Stimulated activated CD8-positive, alpha-beta memory T cell treated with anti-CD3 and anti-CD28 coated beads, Interleukin-2, amount 100 ng/mL, for 48 hours (primary cell): ENCODE measurements at places on chromosomes 1 and 21.

DNA sequence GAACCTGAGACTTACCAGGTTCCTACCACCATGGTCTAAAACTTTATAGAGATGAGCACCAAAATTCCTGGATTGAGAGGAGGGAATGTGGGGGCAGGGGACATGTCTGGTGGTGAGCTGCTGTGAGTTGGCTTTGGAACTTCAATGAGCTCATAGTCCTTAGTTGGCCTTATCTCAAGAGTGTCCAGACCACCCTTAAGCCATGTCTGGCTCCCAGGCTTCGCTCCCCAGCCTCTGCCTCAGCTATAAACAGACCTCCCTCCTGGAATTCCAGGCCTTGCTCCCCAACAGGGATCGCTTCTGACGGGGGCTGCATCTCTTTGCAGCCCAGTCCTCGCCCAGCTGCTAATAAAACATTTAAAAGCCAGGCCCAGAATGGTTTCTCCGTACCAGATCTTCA lies 19.5 kb downstream of the ATF3 start:
- DNase-seq = no peak

DNA sequence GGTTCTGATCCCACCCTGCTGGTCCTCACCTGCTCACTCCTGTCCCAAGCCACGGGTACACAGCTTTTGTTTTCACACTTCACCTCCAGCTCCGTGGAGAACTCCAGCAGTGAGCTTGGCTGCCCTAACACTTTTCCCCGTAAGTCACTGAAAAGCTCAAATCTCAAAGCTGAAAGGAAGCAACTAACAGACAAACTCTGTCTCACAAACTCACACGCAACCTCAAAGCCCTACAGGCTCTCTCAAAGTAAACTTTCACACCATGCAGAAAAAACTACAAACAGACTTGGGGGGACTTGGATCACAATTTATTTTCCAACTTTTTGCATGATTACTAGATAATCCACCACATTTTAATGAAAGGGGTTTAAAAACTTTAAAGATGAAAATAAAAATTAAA lies 88.3 kb downstream of the AK5 start:
- DNase-seq = no peak

DNA sequence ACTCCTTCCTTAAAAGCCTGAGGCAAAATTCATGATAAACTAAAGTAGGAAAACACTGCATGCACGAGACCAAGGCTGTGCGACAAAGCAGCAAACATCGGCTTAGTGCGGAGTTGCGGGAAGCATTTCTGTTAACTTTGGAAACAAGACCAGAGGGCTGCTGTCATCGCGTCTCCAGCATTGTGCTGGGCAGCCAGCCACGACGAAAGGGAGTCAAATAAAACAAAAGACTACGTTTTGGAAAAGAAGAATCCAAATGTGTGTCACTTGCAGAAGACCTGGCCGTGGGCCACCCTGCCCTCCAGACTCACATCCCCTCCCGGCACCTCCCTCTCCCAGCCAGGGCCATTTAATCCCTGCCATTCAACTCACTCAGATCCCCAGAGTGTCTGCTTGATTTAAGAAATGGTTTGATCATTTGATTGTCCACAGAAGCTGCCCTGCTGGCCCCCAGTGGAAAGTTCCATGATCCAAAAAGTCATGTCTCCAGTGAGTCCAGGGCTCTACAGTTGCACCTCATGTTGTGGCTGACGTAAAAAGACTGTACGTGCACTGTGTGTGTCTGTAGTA lies 2.4 kb upstream of the KRTAP10-11 start:
- DNase-seq = no peak

DNA sequence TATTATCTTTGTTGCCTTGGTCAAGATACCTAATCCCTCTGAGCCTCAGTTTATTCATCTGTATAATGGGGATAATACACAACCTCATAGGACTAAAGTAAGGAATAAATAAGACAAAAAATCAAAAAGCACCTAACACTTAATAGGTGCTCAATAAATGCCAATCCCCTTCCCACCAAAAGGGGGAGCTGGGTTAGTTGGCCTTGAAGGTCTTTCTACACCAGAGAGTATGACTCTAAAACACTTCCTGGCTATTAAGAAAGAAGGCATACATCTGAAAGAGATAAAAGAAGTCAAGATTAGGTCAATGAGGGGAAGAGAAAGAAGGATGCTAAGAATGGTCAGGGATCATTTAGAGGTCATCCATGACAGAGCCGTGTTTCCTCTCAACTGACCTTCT lies 11.1 kb downstream of the VSIG8 start:
- DNase-seq = no peak

DNA sequence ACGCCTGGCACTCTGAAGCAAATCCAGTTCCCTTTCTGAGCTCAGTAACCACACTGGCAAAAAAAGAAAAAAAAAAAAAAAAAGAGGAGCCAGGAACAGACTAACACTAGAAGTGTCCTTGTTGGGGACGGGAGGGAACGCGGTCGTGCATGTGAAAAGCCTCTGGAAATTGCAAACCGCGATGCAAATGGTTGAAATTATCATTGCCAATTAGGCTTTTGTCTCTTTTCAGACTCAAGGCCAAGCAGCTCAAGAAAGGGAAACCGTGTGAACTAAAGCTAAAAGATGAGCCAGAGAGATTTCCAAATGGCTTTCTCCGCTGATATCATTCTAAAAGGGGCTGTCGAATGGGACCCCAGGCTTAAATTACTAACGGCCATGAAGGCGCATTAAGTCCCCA lies 13.5 kb downstream of the TRABD2B start:
- DNase-seq = no peak

GRCh38 chr21:21003701-21004100 lies 5.5 kb downstream of the NCAM2 start:
- DNase-seq = no peak

DNA sequence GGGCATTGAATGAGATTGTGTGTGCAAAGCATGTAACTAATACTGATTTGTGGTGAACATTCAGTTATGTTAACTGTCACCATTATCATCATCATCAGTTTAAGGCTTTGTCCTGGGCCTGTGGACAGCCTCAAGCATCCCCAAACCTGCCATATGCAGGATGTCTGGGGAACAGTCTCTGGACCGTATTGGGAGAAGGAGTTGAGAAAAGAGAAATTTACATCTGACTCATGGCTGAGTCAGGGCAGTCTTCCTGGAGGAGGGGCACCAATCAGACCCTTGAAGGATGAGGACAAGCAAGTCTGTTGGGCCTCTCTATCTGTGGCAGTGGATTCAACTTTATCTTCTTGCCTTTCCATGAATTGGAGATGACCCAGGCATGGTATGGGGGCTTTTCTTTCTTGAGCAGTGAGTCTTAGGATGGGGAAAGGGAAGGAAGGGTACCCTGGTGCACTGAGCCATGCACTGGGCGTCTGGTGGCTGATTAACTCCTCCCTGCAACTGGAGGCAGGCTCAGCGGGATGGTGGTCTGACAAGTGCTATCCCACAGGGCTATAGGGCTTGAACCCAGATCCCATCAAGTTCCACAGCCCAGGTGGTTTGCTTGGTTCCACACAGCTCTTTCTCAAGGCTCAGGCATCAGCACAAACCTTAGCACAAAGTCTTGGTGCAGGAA lies 2.9 kb downstream of the PADI3 start:
- no peak for DNase-seq

DNA sequence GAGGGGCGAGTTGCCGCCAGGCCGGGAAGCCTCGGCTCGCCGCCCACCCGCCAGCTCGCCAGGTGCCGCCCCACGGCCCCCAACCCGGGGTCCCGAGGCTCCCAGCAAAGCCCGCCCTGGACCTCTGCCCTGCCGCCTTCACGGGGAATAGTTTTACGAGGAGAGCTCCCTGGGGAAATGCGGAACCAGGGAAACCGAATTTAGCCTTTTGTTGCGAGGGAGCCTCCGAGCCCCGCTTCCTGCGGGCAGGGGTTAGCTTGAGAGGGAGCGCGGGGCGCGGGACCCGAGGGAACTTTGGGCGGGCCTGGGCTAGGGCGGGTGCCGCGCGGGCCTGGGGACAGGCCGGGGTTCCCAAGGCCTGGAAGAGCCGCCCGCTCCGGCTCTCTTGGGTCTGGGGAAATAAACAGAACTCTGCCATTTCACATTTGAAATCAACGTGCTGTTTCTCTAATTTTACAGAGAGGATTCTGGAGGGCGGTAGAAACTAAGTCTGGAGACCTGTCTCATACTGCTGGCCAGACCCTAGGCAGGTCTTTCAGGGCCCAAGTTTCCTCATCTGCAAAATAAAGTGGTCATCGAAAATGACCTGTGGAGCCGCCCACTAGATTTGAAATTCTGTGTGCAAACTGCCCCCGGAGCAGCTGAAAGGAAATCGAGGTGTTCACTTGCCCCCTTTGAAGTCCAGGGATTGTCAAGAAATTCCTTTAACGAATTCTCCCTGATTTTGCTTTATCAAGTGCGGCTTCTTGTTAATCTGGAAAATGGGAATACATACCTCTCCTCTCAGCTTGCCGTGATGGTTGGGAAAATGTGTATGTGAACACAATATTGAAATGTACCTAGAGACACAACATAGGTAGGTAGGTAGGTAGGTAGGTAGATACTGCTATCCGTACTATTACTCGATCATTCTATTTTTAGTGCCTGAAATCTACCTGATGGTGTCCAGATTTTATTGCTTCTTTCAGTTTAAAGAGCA lies 749 bp upstream of the GLUL start:
- no peak for DNase-seq

DNA sequence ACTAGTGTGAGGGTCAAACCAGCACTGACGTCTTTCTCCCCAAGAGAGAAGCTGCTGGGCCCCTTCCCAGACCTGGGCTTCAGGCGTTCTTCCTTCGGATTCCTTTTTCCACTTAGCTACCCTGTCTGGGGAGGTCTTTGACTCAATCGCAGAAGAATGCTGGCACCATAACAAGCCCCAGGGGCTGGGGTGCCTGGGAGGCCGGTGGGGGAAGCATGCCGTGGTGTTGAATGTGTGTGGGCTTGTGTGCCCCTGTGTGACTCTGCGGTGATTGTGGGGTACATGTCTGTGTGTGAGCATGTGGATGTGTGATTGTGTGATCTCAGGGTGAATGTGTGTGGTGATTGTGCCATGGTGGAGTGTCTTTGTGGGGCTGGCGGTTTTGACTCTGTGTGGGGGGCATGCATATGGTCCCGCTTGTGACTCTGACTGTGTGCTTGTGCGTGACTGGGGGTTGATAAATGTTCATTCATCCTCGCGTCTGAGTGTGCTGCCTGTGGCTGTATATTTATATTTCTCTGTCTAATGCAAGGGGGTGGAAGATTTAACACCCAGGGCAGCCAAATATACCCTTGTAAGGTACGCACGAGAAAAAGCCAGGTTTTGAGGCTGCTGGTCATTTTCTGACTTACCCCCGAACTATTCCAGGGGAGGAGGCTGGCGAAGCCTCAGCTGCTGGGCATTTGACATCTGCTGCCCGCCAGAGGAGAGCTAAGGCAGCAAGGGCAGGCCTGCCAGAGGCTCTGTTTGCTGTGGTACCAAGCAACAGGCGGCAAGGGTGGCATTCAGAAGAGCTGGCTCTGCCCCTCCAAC lies 1.1 kb upstream of the SYNC start:
- no peak for DNase-seq

DNA sequence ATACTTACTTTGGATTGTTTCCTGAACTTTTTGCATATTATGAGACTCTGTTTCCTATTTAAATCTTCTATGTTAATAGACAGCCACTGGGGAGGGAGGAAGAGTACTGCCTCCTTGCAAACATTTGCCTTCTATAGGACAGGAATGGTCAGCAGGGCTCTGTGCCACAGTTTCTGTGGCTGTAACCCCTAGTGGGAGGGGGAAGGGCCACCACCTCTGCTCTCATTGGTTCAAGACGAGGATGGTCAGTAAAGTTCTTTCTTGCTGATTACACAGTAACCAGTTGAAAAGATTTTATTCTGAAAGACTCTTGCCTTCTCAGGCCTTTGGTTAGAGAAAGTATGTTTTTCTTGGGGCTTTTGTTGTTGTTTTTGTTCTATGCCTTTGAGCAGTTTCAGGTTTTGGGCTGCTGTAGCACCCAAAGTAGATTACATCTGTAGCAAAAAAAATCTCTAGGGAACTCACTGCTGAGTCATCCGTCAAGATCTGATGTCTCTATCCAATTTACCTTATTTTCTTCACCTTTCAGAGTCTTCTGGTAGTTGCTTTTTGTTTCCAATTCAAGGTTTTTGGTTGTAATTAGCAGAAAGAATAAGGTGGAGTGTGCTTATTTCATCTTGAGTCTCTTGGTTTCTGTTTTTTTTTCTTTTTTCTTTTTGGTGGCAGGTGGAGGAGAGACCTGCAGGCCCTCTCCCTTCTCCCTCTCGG lies 23.1 kb downstream of the SLC35A3 start:
- no peak for DNase-seq

GRCh38 chr21:38769191-38769780 lies 36.4 kb upstream of the ETS2 start:
- DNase-seq = no peak

GRCh38 chr1:234621657-234622335 lies 11.8 kb upstream of the IRF2BP2 start:
- no peak for DNase-seq

- DNase-seq = no peak
Observed at GRCh38 chr1:80424249-80424648, 1376.5 kb upstream of the ADGRL2 start.

DNA sequence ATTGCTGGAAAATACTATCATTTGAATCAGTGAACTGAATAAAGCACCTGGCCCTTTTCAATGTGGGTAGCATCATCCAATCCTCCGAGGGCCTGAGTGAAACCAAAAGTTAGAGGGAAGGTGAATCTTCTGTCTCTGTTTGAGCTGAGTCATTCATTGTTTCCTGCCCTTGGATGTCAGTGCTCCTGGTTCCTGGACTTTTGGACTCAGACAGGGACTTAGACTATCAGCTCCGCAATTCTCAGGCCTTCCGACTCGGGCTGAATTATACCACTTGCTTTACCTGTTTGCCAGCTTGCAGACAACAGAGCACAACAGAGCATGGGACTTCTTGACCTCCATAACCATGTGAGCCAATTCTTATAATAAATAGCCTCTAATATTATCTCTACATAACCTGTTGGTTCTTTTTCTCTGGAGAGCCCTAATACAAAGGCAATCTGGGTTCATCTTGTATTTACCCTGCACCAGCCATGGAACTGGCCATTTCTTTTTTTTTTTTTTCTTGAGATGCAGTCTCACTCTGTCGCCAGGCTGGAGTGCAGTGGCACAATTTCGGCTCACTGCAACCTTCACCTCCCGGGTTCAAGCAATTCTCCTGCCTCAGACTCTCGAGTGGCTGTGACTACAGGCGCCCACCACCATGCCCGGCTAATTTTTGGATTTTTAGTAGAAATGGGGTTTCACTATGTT lies 19.2 kb upstream of the VASH2 start:
- no peak for DNase-seq

- no peak for DNase-seq
Observed at GRCh38 chr1:18126616-18127015, 19.0 kb downstream of the IGSF21 start.

DNA sequence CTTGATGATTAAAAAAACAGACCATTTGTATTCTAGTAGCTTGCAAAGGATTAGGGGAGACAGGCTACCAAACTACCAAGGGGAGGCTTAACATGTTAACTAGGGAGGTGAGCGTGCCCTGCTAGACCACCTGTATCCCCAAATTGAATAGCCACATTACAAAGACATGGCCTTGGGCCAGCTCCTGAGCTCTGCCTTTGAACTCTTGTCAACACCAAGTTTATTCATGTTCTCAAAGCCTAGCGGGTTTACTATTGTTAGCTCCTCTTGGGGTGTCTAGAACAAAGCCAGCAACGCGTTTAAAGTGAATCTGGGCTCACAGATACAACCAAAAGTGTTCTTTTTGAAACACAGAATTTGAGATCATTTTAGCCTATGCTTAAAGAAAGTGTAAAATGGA lies 36.3 kb downstream of the SMYD2 start:
- no peak for DNase-seq

- no peak for DNase-seq
Observed at GRCh38 chr1:36134505-36135329, 9.7 kb upstream of the COL8A2 start.

GRCh38 chr1:187053876-187054275 lies 225.1 kb downstream of the PLA2G4A start:
- DNase-seq = no peak
